ENCODE measurements at places on chromosomes 4 and X.
A peak's percentile ranks its signal among the peaks of the same experiment; 100 is the strongest.

GRCh38 chrX:15269618-15270521 is at the start of gene ASB9:
ASB9 (minus strand) TSS chrX:15270083; CDS start chrX:15269874, 209 bp downstream.
- DNase-seq: peak; percentile 19

GRCh38 chrX:30270639-30271038 is 23.7 kb downstream of the MAGEB1 start:
- DNase-seq: no peak

DNA sequence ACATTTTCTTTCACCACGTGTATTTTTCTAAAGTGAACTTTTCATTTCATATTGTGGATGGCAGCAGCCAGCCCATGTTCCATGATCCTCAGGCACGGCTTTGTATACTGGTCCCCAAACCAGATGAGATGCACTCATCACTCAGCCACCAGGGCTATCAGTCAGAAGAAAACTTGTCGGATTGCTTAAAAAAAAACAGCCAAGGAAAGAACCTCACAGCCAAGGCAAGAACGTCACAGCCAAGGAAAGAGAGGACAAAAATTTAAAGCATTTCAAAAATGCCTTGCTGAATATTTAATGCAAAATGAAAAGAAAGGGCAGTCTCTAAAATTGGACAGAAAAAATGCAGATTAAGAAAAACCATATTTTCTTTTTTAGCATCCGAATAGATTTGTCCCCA is 333.3 kb downstream of the PDGFC start:
- no peak for DNase-seq

GRCh38 chr4:160836431-160836830 is 1327.4 kb downstream of the FSTL5 start:
- no peak for DNase-seq

DNA sequence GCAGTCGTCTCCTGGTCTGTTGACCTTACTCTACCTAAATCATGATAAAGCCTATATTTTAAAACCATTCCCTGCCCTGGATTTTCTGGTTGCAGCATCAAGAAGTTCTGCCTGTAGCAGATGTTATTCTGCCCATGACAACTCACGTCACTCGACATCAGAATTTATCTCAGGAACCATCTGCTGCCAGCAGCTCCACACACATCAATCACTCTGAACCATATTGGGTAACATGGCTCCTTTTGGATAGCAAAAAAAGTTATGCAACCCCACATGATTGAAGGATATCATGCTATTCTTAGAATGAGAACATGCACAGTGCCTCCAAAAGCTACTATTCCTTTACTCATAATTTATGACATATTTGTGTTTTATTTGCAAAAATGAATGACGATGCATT is 341.4 kb downstream of the DHRSX start:
- no peak for DNase-seq

DNA sequence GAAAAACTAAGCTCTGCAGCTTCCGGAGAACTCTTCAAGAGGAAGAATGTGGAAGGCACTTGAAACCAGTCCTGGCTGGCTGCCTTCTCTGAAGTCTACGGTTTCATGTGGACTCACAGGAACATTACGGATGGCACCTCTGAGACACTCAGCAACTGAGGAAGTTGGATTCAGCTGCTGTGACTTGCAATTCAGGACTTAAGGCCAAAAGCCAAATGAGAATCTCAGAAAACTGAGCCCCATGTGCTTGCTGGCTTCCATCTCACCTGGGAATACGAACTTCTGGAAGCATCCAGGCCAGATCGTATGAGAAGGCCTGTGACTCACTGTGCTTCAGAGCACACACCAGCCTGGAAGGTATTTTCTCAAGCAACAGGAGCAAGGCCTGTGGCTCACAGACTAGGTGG is 107.8 kb upstream of the GPC4 start:
- DNase-seq: no peak

GRCh38 chr4:95263391-95263790 is 285.4 kb downstream of the UNC5C start:
- no peak for DNase-seq

- no peak for DNase-seq
Measured at GRCh38 chrX:101190736-101191135, 28.9 kb upstream of the DRP2 start.

DNA sequence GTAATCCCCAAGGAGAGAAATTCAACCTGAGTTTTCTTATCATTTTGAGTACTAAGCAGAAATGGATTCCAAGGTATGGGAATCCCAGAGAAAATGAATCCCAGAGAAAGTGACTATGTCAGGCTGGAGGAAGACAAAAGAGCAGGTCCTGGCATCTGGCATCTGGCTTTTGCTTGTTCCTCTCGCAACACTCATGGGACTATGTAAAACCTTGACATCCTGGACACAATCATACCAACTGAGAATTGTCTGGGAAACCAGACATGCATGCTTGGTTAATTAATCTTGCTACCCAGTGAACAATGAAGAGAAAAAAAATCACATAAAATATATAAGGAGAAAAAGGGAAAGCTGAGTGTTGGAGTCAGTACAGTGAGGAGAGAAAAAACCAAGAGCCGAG is 12.9 kb downstream of the DCAF8L1 start:
- no peak for DNase-seq

Data from activated CD4-positive, alpha-beta T cell treated with anti-CD3 and anti-CD28 coated beads for 36 hours (primary cell).